ENCODE measurements at places on chromosomes 12 and 14. TPM values are rescaled to one million over a fixed set of nuclear protein-coding genes. Genes with fewer than 3 reads are reported as not detected.
A peak's percentile ranks its signal among the peaks of the same experiment; 100 is the strongest.

DNA sequence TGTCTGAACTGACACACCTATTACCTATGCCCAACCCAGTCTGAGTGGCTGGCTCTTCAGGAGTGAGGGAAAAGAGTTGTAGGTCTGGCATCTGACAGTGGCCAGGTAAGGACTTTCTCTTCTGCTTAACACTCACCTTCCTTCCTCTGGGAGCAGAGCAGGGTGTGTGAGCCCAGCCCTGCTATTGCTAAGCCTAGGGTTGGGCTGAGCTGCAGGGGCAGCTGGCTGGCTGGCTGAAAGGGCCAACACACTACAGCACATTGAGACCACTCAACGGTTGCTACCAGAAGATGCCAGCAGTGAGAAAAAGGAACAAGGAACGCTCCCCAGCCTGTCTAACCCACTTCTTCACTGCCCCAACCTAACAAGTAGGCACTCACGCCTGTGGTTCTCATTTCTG is 201.2 kb downstream of the DPF3 start:
- H3K27ac ChIP-seq = no peak overlapping the region
- no peaks in the 10 kb centered on the region for H3K4me1 ChIP-seq
- H3K36me3 ChIP-seq = no peaks in the 10 kb centered on the region
- no peak overlapping the region for H3K4me3 ChIP-seq
- no peak for DNase-seq

GRCh38 chr12:47782372-47782770 is 9.3 kb downstream of the SLC48A1 start:
- peaks cover 69% of the 10 kb centered on the region for H3K36me3 ChIP-seq
- DNase-seq = no peak
- H3K4me3 ChIP-seq = no peak overlapping the region
- H3K27me3 ChIP-seq = no peaks in the 10 kb centered on the region
- H3K4me1 ChIP-seq = peaks cover 69% of the 10 kb centered on the region
- peak overlapping the region; percentile 9 for H3K27ac ChIP-seq

DNA sequence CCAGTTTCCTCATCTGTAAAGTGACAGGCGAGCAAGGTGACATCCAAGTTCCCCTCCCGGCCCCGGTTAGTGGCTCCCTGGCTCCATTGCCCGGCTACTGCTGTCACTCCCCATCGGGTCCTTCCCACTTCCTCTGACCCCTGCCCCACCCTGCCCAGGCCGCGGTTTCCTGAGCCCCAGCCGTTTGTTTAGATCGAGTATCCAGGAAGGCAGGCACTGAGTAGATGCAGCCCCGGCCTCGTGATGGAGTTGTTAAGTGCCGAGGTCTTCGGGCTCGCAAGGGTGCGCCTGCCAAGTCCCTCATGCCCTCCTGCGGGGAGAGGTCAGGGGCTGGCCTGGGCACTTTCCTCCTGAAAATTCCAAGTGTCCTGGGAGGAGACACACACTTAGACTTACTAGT is 55.4 kb downstream of the TEAD4 start:
- H3K27ac ChIP-seq = no peak overlapping the region
- H3K4me3 ChIP-seq = no peak overlapping the region
- no peaks in the 10 kb centered on the region for H3K36me3 ChIP-seq
- no peaks in the 10 kb centered on the region for H3K27me3 ChIP-seq
- H3K4me1 ChIP-seq = no peaks in the 10 kb centered on the region

GRCh38 chr12:67302162-67302561 is 33.0 kb downstream of the CAND1 start:
- H3K27me3 ChIP-seq = no peaks in the 10 kb centered on the region
- no peak for DNase-seq
- H3K4me3 ChIP-seq = no peak overlapping the region

TSPAN11 gene
- total RNA-seq = 20.9 TPM

ANKRD33 gene
- not detected for total RNA-seq

NUAK1 gene
- 7.1 TPM for total RNA-seq

Data from esophagus muscularis mucosa (tissue), 4 donors.